AG08395 (cell line): ENCODE measurements at places on chromosomes 5 and 9.
A peak's percentile ranks its signal among the peaks of the same experiment; 100 is the strongest.

DNA sequence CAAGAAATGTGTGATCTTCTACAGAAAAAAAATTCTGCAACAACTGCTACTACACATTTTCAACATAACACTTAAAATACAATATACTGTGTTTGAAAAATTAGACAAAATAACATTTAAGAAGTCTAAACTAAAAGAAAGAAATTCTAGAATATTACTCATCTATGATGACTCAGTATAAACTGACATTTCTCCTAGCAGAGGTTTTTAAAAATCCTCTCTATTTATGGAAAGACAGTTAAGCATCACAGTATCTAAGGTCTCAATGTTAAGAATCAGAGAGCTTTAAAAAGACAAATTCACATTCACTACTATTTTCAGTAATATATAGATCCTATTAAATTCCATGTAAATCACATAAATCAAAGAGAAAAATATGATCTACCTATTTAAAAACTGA is 61.3 kb downstream of the NR2F1-AS1 start:
- peak; percentile 6 for DNase-seq

DNA sequence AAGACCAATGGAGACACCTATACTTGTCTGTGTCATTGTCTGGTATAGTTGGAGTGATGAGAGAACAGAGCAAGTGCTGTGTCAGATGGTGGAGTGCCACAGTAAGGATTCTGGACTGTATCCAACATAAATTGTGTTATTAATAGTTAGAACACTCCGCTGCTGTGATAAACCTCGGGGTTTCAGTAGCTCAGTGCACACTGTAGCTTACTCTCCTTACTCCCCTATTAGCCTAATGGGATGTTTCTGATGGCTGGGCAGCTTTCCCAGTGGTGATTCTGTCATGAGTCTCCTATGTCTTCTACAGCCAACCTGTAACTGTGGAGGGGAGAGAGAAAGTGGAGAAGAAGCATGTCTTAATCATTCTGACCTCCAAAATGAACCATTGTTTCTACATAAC is 127.6 kb upstream of the PTCH1 start:
- no peak for DNase-seq

GRCh38 chr5:108557686-108558085 is 175.8 kb upstream of the FBXL17 start:
- DNase-seq = no peak

DNA sequence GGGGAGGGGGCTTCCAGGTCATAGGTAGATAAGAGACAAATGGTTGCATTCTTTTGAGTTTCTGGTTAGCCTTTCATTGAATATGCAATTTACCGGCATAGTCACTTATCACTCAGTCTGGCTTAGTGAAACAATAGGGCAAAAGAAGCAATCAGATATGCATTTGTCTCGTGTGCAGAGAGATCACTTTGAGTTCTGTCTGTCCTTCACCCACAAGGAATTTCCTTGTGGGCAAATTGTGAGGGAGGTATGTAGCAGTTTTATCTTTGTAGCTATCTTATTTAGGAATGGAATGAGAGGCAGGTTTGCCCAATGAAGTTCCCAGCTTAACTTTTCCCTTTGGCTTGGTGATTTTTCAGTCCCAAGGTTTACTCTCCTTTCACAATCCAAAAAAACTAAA is 116.1 kb downstream of the TUSC1 start:
- DNase-seq = no peak

- no peak for DNase-seq
Observed at GRCh38 chr9:105168870-105169319, 75.6 kb upstream of the SLC44A1 start.

GRCh38 chr5:34011536-34011935 is 3.7 kb upstream of the AMACR start:
- no peak for DNase-seq

DNA sequence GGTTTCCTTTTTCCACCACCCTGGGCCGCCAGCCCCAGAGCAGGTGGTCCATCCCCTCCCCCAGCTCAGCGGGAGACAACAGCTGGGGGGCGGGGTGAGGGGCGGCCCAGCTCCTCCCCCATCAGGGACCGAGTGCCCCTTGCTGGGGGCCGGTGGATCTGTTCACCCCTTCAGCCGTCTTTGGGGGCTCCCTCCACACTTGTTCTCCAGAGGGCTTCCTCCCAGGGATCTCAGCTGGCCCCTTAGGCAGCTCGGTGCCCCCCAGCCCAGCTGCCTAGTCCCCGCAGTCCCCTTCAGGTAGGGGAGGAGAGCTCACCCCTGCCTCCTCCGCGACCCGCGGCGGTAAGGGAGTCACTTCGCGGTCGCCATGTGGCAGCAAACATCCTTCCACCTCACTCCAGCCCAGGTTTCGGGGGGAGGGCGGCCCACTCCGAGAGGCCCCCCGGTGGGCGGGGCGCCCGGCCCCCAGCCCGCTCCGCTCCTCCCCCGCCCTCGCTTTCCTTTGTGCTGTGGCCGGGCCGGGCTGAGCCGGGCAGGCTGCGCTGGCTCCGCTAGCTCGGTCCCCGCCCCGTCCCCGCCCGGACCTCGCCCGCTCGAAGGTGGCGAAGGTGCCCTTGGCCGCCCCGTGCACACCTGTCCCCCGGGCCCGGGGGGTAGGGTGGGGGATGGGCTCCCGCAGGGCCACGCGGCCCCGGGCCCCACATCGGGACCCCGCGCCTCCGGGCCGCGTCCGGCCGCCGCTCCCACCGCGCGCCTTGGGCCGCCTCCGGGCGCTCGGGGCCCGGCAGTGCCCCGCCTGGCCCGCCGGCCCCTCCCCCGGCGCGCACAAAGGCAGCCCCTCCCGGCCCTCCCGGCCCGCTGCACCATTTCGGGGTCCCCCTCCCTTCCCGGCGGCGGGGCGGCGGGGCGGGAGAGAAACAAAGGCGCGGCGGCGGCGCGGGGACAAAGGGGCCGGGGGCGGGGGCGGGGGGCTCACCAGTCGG is 683 bp downstream of the DBN1 start:
- DNase-seq = peak; percentile 47

GRCh38 chr5:40879163-40879942 is 29.9 kb upstream of the C7 start:
- DNase-seq = peak; percentile 47

GRCh38 chr5:179431221-179431824 is 86.1 kb upstream of the ADAMTS2 start:
- DNase-seq = no peak

DNA sequence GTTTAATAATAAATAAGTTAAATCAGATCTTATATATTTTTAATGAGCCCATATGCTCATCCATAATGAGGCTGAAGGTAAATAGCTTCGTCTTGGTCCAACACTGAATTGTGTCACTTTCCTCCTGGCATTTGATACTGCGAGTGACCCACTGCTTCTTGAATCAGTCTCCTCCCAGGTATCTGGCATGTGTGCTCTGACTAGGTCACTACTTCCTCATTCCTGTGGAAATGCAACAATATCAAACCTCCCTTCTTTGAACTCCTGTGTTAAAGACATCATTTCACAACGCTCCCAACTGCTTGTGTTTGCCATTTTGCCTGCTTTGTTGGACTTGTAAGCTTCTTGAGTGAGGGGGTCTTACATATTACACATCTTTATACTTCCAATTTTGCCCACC is 157.7 kb downstream of the SLC24A2 start:
- no peak for DNase-seq

DNA sequence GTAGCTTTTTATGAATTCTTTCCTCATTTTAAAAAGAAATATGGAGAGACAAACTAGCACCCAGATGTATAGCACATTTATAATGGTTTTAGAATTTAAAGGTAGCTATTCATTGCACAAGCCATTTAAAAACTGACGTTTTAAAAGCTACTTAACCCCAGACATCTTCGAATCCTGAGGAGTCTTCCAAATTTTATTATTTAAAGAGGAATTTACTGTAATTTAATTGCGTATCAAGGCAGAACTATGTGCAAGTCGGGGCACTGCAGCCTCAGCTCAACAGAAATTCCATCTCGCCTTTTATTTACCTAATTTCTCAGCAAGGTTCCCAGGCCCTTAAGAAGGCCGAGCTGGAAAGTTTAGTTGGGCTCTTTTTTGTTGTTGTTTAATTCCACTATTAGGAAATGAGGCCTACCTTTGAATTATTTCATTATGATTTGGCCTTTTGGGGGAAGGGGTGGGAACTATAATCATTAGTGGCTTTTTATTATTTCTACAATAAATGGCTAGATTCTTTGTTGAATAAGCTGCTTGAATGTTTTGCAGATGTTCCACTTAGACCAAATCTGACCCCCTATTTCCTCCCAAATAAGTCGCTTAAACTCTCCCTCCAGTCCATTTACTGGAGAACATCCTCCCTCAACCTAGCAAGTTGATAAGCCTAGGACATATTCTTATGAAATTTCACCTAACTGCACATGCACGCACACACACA is 20.2 kb downstream of the NR2F1 start:
- no peak for DNase-seq

GRCh38 chr5:82419559-82420332 is 141.6 kb upstream of the RPS23 start:
- DNase-seq = no peak

- DNase-seq = no peak
Observed at GRCh38 chr5:135508496-135509005, 27.2 kb downstream of the NEUROG1 start.

- peak; percentile 52 for DNase-seq
Observed at GRCh38 chr9:121299467-121300282, 31.7 kb downstream of the GSN start.

- DNase-seq = no peak
Observed at GRCh38 chr5:44495280-44495679, 106.1 kb upstream of the FGF10 start.

GRCh38 chr5:102722931-102723330 is 32.2 kb upstream of the PAM start:
- peak; percentile 69 for DNase-seq

GRCh38 chr5:145221416-145221815 is 613.7 kb downstream of the PRELID2 start:
- no peak for DNase-seq

- peak; percentile 50 for DNase-seq
Observed at GRCh38 chr9:82456642-82457041, 468.1 kb downstream of the SPATA31D1 start.

DNA sequence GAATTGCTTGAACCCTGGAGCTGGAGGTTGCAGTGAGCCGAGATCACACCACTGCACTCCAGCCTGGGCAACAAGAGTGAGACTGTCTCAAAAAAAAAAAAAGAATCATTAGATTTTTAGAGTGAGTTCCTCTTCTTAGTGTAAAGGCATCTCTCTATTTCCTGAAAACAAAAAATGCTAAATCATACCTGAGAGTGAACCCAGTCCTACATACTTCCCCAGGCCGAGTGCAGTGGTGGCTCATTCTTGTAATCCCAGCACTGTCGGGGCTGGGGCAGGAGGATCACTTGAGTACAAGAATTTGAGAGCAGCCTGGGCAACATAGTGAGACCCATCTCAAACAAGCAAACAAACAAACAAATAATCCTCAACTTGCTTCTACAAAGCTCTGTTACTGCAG is 38.2 kb upstream of the LPAR1 start:
- DNase-seq = no peak

GRCh38 chr9:130590305-130590704 is 10.9 kb downstream of the FUBP3 start:
- DNase-seq = no peak

DNA sequence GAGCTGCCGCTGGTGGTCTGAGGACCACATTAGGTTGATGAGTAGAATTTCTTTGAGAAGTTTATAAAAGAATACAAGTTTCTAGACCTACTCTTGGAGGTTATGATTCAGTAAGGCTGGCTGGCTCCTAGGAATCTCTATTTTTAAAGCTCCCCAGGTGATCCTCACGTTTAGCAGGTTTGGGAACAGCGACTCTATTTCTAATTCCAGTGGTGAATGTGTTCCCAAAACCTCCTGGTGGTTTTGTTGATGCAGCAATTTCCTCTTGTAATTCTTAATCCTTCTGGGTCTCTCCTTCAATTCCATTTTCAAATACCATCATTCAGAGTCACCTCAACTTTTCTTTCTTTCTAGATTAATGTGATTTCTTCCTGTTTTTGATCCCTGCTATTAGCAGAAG is 215.9 kb upstream of the RFX3 start:
- DNase-seq = no peak

- peak; percentile 4 for DNase-seq
Observed at GRCh38 chr5:41270423-41271251, 57.3 kb upstream of the C6 start.

DNA sequence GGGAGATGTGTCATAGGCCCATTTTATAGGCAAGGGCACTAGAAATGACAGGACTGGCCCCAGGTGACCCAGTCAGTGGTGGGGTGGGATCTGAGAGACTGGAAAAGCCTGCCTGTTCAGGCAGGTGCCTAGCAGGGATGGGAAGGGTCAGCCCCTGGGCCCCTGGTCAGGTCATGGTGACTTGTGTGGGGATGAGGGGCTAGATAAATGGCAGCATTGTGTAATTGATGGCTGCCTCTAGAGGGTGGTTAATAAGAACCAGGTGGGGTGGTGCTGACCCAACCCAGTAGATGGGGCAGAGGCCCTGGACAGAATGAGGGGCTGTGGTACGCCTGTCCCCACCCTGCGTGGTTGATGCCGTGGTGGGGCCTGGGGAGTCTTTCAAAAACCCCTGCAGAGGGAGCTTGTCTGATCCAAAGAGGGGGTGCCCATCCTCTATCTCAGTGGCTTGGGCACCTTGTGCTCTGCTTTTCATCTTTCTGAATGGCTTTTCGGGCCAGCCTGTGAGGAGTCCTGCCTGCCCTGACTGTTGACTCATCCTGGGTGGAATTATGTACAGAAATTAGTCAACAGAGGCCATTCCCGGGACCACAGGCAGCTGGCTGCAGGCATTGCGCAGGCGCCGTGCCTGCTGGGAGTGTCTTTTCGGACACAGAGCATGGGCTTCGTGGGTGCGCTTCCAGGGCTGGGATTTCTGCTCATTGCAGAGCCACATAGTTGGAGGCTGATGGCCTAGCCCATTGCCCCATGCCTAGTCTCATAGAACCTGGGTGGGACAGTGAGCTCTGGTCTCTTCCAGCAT is 93.6 kb upstream of the PITX1 start:
- DNase-seq = peak; percentile 89

GRCh38 chr9:99563364-99563763 is 258.3 kb upstream of the NR4A3 start:
- no peak for DNase-seq

DNA sequence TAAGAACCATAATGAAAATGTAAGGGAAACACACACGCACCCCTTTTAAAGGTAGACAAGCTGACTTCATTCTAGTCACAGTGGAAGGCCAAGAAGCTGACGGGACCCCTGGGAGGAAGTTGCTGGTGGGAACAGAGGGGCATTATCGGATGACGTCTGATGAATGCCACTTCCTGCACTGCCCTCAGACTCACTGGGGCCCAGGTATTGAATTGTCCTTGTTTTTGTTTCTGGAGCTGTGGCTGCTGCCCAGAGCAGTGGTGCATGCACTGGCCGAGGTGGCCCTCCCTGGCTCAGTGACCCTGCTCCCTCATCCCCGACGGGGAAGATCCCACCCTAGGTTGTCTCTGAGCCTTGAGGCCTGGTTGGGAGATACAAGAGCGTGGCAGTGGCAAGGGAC is 15.3 kb upstream of the RPL26L1 start:
- no peak for DNase-seq

GRCh38 chr5:55004729-55005128 is 19.3 kb upstream of the GZMK start:
- DNase-seq = peak; percentile 26

DNA sequence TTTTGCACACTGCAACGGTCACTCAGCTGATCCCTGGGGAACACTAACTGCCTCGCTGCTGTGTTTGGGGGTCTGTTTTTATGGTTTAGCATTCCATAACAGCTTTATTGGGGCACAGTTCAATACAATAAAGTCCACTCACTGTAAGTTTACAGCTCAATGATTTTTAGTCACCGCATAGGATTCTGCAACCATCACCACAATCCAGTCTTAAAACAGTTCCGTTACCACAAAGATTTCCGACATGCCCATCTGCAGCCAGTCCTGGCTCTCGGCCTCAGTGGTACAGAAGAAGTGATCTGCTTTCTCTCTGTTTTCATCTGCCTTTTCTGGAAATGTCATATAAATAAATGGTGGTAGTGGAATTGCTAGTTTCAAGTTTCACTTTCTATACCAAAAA is 23.6 kb downstream of the OR2V2 start:
- DNase-seq = peak; percentile 33
